Fibroblast of gingiva (primary cell): ENCODE measurements at places on chromosomes 6 and 20.

DNA sequence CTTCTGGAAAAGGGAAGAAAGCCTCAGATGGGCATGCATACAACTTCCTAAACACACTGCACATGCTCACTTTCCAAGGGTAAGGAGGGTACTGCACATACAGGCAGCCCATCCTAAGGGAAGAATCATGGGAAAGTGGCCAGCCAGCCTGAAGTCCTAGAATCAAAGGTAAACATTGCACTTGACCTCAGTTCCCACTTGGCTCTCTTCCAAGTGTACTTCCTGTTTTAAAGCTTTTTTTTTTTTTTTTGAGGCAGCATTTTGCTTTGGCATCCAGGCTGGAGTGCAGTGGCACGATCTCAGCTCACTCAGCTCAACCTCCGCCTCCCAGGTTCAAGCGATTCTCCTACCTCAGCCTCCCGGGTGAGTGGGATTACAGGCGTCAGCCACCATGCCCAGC lies 225.3 kb upstream of the EPHA7 start:
- no peak for DNase-seq

DNA sequence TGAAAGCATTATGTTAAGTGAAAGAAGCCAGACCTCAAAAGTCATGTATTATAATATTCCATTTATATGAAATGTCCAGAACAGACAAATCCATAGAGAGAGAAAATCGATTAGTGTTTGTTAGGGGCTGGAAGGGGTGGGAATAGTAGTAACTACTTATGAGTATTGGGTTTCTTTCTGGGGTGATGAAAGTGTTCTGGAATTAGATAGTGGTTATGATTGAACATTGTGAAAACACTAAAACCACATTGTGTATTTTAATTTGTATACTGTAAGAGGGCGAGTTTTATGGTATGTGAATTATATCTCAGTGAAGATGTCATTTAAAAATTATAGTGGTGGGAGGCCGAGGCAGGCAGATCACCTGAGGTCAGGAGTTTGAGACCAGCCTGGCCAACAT lies 52.0 kb upstream of the KIF13A start:
- no peak for DNase-seq

DNA sequence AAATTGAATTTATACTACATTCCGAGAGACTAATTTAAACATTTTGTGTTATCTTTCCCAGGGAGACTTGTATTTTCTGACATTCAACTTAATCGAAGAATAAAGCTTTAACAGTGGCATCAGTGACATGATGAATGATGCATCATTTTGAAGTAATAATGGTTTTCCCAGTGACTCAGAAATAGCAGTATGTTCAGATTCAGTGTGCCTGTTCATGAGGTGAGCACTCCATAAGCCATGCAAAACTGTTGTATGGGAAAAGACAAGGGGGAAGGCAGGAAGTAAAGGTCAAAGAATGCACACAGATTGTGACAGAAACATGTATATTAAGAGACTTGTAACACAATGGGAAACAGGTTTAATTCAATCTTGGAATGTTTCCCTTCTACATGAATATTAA lies 1348.2 kb upstream of the GJE1 start:
- no peak for DNase-seq

- no peak for DNase-seq
Observed at GRCh38 chr6:106765496-106765895, 136.1 kb downstream of the QRSL1 start.

- no peak for DNase-seq
Observed at GRCh38 chr20:60313614-60314013, 355.4 kb downstream of the CDH26 start.

DNA sequence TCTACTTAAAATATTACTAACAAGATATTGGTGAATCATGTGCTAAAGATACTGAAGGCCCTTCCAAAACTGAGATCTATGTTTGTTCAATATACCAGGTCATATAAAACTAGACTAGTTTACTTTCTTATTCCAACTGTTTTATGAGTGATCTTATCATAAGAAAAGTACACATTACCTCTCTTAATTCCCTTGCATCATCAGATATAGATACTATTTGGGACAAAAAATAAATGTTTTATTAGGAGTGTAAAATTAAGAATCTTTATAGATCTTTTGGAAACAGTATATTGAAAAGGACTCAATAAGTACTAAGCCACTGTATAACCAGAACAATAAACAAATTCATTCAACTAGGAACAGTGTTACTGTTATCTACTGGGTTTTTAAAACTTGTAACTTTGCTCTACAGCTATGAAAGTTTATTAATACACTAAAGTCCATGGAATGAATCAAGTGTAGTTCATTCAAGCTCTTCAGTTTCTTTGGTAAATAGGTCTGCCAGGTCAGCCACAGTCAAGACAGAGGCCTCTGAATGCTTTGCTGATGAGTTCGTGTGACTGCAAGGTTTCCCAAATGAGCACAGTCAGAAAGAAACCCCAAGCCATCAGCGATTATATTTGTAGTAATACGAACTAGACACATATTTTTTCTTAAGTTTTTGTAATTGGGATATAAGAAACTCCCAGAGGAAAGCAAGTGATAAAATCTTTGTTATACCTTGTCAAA lies 71.8 kb upstream of the FBXO30 start:
- no peak for DNase-seq

DNA sequence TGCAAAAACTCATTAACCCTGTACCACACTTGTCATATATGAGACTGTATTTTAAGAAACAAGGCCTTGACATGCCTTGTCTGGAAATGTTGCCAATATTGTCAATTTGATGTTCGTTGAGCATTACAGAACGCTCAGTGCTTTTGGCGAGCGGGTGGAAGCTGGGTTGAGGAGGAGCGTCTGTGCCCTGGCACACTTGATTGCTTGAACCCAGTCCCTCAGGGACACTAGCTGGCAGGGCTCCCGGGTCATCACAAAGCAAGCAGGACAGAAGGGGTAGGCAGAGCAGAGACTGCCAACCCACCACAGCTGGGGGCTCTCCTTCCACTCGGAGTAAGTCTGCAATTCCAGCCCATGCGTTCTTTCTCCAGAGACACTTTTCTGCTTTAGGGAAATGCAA lies 286.3 kb downstream of the KHDC1L start:
- DNase-seq: no peak

- DNase-seq: no peak
Observed at GRCh38 chr20:12354725-12355124, 437.0 kb downstream of the BTBD3 start.

GRCh38 chr20:58891086-58891717 lies 38.7 kb downstream of the GNAS start:
- peak; percentile 82 for DNase-seq

DNA sequence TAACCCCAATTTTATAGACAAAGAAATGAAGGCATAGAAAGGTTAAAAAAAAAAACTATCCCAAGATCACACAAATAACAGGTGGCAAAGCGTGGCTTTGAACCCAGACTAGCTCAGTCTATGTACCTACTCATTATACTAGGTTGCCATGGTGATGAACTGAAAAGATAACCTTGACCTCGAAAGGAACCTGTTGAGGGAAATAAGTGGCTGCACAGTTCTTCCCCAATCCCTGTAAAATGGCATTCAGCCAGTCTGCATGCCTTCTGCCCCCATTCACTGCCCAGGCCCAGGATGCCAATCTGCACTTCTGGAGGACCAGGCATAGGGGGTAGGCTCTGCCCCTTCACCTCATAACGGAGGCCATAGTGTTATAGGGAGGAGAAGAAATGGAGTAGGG lies 295.2 kb downstream of the PTPRT start:
- DNase-seq: no peak

- no peak for DNase-seq
Observed at GRCh38 chr6:49553384-49553783, 2.9 kb downstream of the C6orf141 start.

DNA sequence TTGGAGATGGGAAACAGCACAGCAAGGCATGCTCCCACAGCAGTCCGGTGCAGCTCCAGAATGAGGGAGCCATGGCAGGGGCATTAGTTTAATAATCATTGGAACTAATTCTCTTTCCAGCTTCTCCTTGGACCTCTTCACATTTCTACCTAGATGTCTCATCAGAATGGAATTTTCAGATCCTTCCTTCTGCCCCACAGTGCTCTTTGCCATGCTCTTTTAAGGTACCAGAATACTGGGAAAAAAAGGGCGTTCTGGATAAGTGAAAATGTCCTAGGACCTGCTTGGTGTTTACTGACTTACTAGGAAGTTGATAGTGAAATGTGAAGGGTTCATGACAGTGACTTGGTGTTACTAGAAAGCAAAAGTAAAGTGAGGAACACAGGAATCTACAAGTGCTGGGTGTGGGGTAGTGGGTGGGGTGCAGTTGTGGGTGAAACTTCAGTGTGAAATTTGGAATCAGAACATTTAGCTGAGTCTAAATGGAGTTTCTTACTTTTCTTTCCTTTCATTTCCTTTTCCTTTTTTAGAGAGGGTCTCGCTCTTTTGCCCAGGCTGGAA lies 207.1 kb downstream of the ARID1B start:
- no peak for DNase-seq

DNA sequence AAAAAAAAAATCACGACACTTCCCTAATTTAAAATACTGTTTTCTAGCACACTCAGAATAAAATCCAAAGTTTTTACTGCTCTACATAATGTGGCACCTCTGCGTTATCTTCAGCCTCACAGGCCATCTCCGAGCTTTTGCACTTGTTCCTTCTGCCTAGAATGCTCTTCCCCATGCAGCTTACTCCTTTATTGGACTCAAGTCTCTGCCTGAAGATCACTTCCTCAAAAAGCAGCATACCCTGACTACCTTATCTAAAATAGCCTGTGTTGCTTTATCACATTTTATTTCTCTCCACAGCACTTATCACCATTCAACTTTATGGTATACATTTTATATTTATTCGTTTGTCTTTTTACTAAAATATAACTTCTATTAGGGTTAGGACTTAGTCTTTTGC lies 2.3 kb downstream of the ZNF322 start:
- DNase-seq: no peak

GRCh38 chr6:126804332-126805064 lies 314.0 kb upstream of the RSPO3 start:
- peak; percentile 51 for DNase-seq

DNA sequence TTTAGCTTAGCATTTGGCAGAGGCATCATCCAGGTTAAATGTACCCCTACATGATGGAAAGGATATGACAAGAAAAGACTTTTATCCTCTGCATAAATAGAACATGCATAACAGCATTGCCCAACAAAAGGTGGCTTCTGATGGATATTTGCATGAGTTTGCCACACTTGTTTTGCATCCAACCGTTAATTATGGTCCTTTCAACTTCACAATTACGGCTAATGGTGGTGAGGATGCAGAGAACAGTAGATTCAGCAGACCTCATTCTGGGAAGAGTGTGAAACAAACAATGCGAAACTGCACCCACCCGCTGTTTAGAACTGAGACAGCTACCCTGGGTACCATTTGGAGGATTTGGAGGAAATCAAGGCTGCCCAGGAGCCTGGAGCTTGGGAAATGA lies 690.9 kb upstream of the CHD6 start:
- DNase-seq: no peak

DNA sequence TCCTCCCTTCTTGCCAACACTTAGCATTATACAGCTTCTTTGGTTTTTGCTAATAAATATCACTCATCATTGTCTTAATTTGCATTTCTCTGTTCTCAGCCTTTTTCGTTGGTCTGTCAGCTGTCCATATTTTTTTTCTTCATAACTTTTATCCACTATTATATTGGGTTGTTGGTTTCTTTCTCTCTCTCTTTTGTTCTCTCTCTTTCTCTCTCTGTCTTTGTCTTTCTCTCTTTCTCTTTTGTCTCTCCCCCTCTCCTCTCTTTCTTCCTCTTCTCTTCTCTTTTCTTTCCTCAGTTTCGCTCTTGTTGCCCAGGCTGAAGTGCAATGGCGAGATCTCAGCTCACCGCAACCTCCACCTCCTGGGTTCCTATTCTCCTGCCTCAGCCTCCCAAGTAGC lies 36.5 kb downstream of the JARID2 start:
- DNase-seq: no peak

DNA sequence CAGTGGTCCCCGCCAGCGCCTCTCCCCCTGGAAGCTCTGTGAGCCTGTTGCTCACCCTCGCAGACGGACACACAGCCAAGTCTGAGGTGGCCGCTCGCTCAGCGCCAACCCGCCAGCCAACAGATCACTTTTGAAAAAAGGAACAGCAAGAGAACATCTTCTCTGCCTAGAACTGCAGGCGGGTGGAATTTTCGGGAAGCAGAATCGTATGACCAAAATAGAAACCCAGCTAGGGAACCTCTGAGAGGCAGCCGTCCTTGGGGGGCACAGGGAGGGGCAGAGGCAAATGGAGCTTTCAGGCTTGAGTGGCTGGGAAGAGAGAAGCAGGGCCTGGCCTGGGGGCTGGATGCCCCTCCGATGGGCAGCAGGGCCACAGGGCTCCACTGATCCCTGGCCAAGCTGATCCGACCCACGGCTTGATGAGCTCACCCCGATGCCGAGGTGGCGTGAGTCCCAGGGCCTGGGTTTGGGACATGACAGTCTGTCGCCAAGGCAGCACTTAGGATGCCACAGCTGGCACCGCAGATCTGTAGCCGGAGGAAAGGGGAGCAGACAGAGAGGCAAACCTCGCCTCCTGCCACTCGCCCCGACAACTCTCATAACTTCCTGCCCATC lies 9.8 kb downstream of the NFATC2 start:
- DNase-seq: peak; percentile 25

DNA sequence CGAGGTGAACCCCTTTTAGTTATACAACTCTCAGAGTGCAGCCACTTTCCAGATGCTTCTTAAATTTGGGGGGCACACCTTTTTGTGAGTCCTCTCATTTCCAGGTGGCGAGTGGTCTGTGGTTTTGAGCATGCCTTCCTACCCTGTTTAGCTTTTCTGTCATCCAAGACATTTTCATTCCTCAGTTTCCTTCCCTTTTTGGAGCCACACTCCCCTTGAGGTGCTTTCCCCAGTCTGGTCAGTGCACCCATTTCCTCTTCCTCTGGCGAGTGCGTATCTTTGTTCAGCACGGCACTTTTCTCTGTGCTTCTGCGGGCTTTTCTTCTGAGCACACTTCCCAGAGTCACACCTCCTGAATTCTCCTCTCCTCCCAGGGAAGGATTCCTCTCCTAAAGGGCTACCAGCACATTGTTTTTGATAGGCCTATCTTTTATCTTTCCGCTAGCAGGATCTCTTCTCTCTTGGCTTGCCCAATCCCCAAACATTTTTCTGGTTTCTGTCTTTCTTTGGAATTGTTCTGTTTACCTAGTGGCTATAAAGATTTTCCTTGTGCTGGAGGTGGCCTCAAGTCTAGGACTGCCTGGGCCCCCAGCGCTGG lies 1.4 kb downstream of the PHF20 start:
- DNase-seq: no peak

- no peak for DNase-seq
Observed at GRCh38 chr6:35473850-35474130, 5.6 kb downstream of the RPL10A start.

- DNase-seq: no peak
Observed at GRCh38 chr6:20870021-20870420, 335.8 kb downstream of the CDKAL1 start.

- no peak for DNase-seq
Observed at GRCh38 chr20:403582-403957, 4.5 kb upstream of the RBCK1 start.
